ENCODE measurements at places on chromosomes 7 and 10.

- no peak for DNase-seq
Observed at GRCh38 chr10:93573051-93573909, 6.8 kb downstream of the FFAR4 start.

DNA sequence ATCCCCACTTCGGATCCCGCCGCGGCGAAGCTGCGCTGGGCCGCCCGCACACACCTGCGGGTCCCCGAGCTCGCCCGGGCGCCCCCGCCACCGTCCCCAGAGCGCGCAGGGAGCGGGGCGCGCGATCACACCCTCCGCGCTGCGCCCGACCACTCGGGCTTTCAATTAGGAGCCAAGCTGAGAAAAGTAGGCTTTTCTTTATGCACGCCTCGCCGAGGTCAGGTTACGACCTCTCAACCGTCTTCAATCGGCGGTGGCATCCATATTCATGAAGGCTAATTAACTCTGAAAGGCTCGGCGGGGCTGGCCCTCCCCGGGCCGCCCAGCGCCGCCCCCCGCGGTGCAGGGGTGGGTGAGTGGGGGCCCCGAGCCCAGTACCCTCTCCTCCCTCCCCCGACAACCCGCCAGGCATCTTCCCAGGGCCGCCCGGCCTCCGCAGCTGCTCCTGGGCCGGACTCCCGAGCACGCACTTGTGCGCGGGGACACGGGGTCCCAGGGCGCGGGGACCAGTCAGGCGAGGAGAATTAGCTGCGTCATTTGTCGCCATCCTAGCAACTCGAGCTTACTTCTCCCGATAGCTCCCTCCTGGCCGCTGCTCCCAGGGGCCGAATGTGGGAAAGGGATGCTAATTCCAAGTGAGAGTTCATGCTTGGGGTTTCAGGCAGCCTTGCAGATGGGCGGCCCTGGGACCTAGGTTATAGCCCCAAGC lies 155.5 kb upstream of the LYZL2 start:
- DNase-seq = no peak

GRCh38 chr10:78222096-78222790 lies 188.6 kb downstream of the RPS24 start:
- DNase-seq = no peak

- no peak for DNase-seq
Observed at GRCh38 chr7:44559485-44559884, 14.2 kb downstream of the DDX56 start.

- DNase-seq = no peak
Observed at GRCh38 chr10:43231523-43232078, 35.3 kb downstream of the RASGEF1A start.

GRCh38 chr10:104867966-104868598 lies 227.0 kb downstream of the SORCS3 start:
- no peak for DNase-seq

- no peak for DNase-seq
Observed at GRCh38 chr7:105365541-105366534, 22.9 kb downstream of the SRPK2 start.

DNA sequence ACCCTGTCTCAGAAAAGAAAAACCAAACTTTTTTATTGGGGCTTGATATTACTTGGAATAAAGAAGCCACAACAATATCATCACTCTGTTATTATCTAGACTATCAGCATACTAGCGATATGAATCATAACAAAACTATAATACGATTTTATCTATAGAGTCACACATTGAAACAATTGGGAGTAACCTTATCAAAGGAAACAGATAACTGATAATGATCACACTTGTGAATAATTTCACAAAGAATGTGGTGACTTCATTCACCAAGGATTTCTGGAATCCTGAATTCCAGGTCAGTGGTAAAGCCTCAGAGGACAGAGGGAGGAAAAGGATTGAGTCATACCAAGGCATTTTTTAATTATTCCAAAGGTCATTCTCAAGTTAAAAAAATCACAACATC lies 32.1 kb upstream of the NMT2 start:
- DNase-seq = no peak

DNA sequence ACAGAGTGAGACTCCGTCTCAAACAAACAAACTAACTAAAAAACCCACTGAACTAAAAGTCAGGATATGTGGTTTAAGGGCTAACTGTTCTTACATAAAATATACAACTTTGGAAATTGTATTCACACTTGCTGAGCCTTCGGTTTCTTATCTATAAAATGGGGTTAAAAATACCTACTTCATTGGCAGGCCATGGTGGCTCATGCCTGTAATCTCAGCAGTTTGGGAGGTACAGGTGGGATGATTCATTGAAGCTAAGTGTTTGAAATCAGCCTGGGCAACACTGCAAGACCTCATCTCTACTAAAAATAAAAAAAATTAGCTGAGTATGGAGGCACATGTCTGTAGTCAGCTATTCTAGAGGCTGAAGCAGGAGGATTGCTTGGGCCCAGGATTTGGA lies 115.4 kb upstream of the KLF6 start:
- DNase-seq = no peak
